ENCODE measurements at places on chromosomes 13 and 19. TPM values are rescaled to one million over a fixed set of nuclear protein-coding genes. Genes with fewer than 3 reads are reported as not detected.

The POLR1D gene
- 106 TPM for polyA plus RNA-seq

The CGB3 gene
- not detected for polyA plus RNA-seq

The PNMA8B gene
- 0.08 TPM for polyA plus RNA-seq

DNA sequence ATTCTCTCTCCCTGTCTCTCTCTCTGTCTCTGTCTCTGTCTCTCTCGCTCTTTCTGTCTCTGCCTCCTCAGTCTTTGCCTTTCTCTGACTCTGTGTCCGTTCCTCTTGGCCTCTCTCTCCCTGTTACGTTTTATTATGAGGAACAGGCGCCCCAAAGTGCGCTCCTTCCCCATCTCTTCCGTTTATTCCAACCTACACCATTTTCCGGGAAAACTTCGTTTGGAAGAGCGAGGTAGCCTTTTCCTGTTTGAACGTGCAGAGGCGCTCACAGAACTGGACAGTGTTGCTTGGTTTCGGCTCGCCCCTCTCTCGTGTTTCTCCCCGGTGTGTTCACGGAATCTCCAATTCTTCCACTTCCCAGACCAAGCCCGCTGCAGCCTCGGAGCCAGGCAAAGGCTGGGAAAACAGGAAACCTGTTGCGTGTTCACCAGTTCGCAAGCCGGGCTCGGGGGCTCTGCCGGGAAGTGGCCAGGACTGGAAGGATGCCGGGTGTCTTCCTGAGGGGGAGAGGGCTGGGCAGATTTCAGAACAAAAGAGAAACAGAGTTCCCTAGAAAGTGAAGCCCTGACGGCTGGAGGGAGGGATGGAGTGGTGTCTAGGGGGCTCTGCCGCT lies 605 bp downstream of the TMEM255B start:
- H3K36me3 ChIP-seq = no peaks in the 10 kb centered on the region
- H3K27me3 ChIP-seq = peaks cover 41% of the 10 kb centered on the region
- H3K4me3 ChIP-seq = peak overlapping the region; percentile 90
- DNase-seq = no peak

DNA sequence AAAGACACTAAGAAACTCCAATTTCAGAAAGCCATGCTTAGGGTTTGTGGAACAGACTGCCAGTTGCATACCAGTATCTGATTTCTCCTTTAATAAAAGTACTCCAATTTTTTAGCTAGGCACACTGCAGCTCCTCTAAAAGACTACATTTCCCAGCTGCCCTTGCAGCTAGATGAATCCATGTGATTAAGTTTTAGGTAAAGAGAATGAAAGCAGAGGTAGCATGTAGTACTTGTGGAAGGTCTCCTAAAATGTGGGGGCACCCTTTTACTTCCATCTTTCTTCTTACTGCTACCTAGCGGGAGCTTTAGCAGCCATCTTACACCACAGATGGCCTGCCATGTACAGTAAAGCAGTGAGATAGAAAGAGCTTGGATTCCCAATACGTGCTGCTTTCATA lies 33.0 kb upstream of the TSC22D1 start:
- H3K4me1 ChIP-seq = no peaks in the 10 kb centered on the region
- no peak overlapping the region for H3K27ac ChIP-seq
- DNase-seq = no peak
- H3K27me3 ChIP-seq = peaks cover 18% of the 10 kb centered on the region

DNA sequence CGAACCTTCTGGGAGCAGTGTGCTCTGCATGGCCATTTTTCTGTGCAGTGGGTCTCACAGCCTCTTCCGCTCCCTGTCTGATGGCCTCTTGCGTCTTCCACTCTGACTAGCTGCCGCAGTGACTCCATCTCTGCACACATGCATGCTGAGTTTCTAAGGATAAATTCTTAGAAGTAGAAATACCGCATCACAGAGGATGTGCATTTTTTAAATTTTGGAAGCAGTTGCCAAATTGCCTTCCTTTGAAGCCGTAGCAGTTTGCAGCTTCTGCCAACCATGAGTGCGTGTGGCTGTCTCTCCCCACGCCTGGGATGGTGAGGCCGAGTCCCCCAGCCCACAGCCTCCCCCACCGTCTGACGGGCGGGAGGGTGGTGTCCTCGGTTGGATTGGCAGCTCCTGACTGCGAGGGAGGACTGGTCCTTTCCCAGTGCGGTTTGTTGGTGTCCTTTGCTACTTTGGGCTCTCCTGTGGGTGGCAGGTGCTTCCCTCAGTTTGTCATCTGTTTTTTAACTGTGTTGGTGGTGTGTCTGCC lies 9.8 kb downstream of the FZR1 start:
- H3K36me3 ChIP-seq = peaks cover under 1% of the 10 kb centered on the region
- peaks cover 51% of the 10 kb centered on the region for H3K4me1 ChIP-seq
- no peak overlapping the region for H3K27ac ChIP-seq
- no peak for DNase-seq
- H3K4me3 ChIP-seq = no peak overlapping the region

DNA sequence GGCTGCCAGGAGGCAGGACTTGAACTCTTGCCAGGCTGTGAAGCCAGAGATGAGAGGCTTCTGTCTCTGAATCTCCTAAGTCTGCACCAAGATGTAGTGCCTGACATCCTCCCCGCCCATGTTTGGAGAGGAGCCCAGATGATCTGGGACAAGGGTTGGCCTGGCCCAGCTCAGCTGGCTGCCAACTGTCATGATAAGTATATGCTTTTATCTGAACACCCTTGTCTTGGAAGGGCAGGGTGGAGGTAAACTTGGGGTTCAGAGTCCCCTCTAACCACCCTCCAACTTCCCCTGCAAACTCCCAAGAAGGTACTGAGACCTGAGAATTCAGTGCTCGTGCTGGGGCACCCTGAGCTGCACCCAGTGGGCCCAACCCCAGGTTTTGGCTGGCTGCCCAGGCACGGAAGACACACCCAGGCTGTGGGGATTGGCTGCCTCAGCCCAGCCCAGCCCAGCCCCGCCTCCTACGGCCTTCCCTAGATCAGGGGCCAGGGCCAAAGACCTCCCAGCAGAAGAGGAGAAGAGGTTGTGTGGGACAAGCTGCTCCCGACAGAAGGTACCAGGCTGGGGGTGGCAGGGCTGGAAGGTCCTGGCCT lies at the start of gene CYP4F12:
TSS of gene CYP4F12 (plus strand) at position 508 of the 596 bp plus-strand sequence. CDS start 443 bp downstream, outside the sequence.
- H3K36me3 ChIP-seq = no peaks in the 10 kb centered on the region
- no peak within 1 kb of the TSS for H3K27ac ChIP-seq
- no peak for DNase-seq
- peaks cover 2% of the 10 kb centered on the region for H3K27me3 ChIP-seq
- peak within 1 kb of the TSS; percentile 53 for H3K4me3 ChIP-seq

DNA sequence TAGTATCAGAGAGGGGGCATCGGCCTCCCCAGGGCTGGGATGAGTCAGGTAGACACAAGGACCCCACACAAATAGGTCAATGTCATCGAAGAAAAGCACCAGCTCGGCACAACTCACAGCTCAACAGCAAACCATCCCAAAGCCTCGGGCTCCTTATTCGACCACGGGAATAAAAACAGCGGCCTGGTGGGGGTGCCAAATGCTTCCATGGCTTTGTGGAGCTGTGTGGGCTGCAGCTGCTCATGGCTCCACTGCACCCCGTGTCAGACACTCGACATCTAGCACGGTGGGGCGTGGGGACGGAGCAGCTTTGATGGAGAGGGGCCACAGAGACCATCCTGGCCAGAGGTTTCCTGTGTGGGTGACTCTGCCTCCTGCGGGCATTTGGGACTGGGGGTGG lies 212.5 kb upstream of the SOX1 start:
- H3K4me1 ChIP-seq = peaks cover 3% of the 10 kb centered on the region
- DNase-seq = no peak
- H3K27ac ChIP-seq = no peak overlapping the region
- H3K4me3 ChIP-seq = no peak overlapping the region
- no peaks in the 10 kb centered on the region for H3K27me3 ChIP-seq

DNA sequence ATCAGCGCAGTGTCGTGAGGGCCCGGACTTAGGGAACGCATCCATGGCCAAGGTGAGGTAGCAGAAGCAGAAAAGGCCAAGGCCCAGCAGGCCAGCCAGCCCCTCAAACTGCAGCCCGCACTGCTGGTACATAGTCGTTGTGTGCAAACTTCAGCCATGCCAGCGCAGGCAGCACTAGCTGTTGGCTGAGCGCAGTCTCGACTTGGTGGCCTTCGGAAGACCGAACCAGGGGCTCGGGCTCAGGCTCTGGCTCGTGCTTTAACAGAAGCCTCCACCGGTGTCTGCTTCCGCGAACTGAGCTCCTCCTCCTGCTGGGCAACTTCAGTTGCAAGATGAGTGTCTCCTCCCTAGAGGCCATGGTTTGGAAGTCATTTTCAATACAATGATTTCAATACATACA lies 157.5 kb downstream of the DNAJC15 start:
- no peaks in the 10 kb centered on the region for H3K4me1 ChIP-seq
- H3K36me3 ChIP-seq = no peaks in the 10 kb centered on the region
- no peak for DNase-seq
- no peak overlapping the region for H3K27ac ChIP-seq

- H3K27me3 ChIP-seq = no peaks in the 10 kb centered on the region
- H3K27ac ChIP-seq = peak overlapping the region; percentile 51
- peaks cover 6% of the 10 kb centered on the region for H3K36me3 ChIP-seq
- H3K4me3 ChIP-seq = no peak overlapping the region
- peaks cover 45% of the 10 kb centered on the region for H3K4me1 ChIP-seq
Observed at GRCh38 chr13:79398915-79399314, 7.1 kb downstream of the RBM26 start.

- no peaks in the 10 kb centered on the region for H3K27me3 ChIP-seq
- no peaks in the 10 kb centered on the region for H3K4me1 ChIP-seq
- no peak for DNase-seq
- H3K4me3 ChIP-seq = no peak overlapping the region
Observed at GRCh38 chr13:75947448-75947847, 311.3 kb downstream of the LMO7 start.

- no peak overlapping the region for H3K4me3 ChIP-seq
- no peak overlapping the region for H3K27ac ChIP-seq
- no peaks in the 10 kb centered on the region for H3K36me3 ChIP-seq
- no peak for DNase-seq
Observed at GRCh38 chr13:31699650-31700049, 39.7 kb upstream of the RXFP2 start.

- H3K4me3 ChIP-seq = peak overlapping the region; percentile 81
- peaks cover 50% of the 10 kb centered on the region for H3K4me1 ChIP-seq
- DNase-seq = peak; percentile 13
- no peak overlapping the region for H3K27ac ChIP-seq
Observed at GRCh38 chr19:38664503-38665211, 17.2 kb downstream of the ACTN4 start.

GRCh38 chr13:78779608-78780007 lies 120.7 kb upstream of the OBI1 start:
- H3K27ac ChIP-seq = no peak overlapping the region
- no peak for DNase-seq
- no peak overlapping the region for H3K4me3 ChIP-seq
- H3K36me3 ChIP-seq = no peaks in the 10 kb centered on the region
- peaks cover 19% of the 10 kb centered on the region for H3K27me3 ChIP-seq

- no peaks in the 10 kb centered on the region for H3K27me3 ChIP-seq
- peak; percentile 52 for DNase-seq
- H3K4me1 ChIP-seq = peaks cover 36% of the 10 kb centered on the region
- no peaks in the 10 kb centered on the region for H3K36me3 ChIP-seq
- H3K27ac ChIP-seq = peak overlapping the region; percentile 64
- peak overlapping the region; percentile 30 for H3K4me3 ChIP-seq
Observed at GRCh38 chr19:42497492-42498168, 30.7 kb downstream of the CEACAM1 start.

- no peaks in the 10 kb centered on the region for H3K27me3 ChIP-seq
- H3K4me1 ChIP-seq = no peaks in the 10 kb centered on the region
- H3K27ac ChIP-seq = no peak overlapping the region
- H3K4me3 ChIP-seq = no peak overlapping the region
Observed at GRCh38 chr13:76266561-76266960, 619.6 kb downstream of the KCTD12 start.

DNA sequence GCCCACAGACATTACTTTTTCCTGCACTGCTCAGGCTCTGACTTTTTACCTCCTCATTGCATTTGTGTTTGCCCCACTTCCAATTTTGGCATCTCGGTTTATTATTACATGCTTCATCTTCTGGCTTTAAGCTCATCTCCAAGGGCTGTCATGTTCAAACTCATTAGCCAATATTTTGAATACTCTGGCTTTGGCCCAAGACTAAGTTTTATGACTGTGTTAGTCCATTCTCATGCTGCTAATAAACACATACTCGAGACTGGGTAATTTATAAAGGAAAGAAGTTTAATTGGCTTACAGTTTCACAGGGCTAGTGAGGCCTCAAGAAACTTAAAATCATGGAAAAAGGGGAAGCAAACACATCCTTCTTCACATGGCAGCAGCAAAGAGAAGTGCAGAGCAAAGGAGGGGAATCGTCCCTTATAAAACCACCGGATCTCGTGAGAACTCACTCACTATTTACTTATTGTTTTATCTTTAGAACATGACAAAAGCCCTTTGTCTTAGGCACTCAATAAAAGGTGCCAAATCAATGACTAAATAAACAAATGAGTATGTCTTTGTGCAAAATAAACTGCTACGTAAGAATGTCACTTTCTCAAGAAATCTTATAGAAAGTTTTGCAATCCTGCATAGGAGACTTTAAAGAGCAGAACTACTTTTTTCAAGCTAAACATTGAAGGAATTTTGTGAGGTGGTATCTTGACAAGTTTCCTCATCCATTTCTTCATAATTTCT lies 233.4 kb upstream of the SPRY2 start:
- H3K27ac ChIP-seq = no peak overlapping the region
- H3K27me3 ChIP-seq = no peaks in the 10 kb centered on the region
- H3K36me3 ChIP-seq = no peaks in the 10 kb centered on the region
- no peaks in the 10 kb centered on the region for H3K4me1 ChIP-seq

DNA sequence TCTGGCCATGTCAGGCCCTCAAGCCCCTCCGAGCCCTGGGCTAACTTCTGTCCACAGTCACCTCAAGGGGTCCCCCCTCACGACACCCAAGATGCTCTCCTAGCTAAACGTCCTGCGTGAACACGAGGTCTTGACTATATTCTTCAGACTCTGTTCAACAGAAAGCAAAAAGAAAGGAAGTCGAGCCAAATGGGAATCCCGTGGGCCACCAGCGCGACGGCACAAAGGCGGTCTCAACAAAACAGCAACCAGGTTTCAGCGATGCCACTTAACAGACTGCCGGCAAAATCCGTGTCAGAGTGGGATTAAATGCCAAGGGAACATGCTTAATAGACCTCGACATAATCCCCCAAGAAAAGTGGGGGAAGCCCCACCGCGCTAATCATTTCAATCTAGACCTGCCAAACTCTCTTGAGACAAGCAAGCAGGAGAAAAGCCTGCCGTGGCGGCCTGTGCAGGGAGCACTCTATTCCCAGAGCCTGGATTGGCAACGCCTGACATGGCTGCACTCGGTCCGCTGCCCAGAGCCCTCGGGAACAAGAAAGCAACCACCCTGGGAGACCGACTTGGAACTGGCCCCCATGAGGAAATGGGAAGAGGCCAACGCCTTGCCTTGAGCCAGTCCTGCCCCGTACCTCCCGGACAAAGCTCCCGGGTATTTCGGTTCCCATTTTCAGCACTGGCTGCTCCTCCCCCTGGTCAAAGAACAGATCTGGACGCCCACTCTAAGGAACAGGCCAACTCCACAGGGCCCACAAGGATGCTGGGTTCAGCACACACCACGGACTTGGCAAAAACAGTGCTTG lies 16.0 kb downstream of the ZC3H4 start:
- DNase-seq = no peak
- H3K4me3 ChIP-seq = no peak overlapping the region
- no peaks in the 10 kb centered on the region for H3K27me3 ChIP-seq
- no peaks in the 10 kb centered on the region for H3K36me3 ChIP-seq

Data from naive B cell (primary cell).